Activated T-cell treated with anti-CD3 and anti-CD28 coated beads for 48 hours (primary cell): ENCODE measurements at places on chromosomes 3 and 15.

GRCh38 chr3:31770822-31771326 lies 210.2 kb downstream of the OSBPL10 start:
- DNase-seq: no peak

GRCh38 chr3:39189959-39190269 lies 2.5 kb downstream of the XIRP1 start:
- DNase-seq: peak; percentile 39

DNA sequence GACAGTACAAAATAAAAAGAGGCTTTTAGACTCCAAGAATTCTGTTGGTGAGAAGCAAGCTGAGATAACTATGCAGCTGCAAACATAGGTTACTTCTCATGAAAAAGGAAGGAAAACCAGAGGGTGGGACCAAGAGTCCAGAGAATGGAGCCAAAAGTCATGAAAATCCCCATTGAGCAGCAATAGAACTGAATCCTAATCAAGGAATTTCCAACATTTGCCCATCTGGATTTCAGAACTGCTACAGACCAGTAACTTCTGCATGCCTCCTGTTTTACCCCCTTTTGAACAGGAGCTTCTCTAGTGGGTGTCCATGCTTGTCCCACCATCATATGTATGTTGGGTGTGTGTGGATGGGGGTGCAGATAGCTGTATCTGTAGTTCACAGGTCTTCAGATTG lies 33.6 kb upstream of the BNC1 start:
- no peak for DNase-seq

DNA sequence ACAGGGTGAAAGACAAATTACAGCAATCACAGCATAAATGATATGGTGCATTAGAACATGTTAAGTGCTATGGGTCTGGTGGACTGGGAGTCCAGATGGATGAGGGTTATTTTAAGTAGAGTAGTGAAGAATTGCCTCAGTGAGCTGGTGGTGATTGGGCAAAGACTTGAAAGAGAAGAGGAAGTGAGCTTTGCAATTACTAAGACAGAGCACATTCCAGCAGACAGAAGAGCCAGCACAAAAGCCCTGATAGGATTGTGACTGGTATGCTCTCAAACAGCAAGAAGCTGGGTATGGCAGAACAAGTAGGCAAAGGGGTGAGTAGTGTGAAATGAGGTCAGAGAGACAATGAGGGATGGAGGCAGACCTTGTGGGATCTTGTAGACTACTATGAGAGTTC lies 2.1 kb upstream of the ACKR4 start:
- no peak for DNase-seq

DNA sequence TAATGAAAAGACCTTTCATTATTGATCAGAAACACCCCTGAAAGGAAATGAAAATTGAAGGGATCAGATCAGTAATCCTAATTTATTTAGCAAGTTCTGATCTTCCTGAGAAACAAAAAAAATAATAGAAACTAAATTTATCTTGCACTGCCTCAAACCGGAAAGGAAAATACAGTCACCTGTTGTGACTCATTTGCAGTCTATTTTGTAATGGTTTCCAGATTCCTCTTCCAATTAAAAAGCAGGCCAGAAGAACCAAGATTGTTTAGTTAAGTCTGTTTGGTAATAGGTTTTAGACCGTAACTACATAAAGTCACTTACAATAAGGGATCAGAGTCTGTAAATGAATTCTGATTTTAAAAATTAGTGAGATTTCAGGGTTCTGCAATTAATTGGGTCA lies 49.7 kb upstream of the ATOSA start:
- no peak for DNase-seq

DNA sequence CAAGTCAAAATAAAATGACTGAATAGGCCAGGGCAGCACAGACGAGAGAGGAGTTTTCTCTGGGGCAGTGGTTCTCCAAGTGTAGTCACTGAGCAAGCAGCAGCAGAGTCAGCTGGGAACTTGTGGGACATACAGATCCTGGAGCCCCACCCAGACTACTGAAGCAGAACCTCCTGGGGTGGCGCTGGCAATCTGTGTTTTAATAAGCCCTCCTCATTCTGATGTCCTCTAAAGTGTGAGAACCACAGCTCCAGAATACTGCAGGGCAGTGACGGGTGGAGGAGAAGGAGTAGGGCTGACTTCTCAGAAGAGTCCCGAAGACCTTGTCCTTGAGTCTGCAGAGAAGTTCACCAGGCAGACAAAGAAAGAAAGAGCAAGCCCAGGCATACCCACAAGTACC lies 251.3 kb upstream of the HES1 start:
- no peak for DNase-seq

- DNase-seq: no peak
Observed at GRCh38 chr3:64271631-64272030, 46.4 kb upstream of the PRICKLE2 start.

DNA sequence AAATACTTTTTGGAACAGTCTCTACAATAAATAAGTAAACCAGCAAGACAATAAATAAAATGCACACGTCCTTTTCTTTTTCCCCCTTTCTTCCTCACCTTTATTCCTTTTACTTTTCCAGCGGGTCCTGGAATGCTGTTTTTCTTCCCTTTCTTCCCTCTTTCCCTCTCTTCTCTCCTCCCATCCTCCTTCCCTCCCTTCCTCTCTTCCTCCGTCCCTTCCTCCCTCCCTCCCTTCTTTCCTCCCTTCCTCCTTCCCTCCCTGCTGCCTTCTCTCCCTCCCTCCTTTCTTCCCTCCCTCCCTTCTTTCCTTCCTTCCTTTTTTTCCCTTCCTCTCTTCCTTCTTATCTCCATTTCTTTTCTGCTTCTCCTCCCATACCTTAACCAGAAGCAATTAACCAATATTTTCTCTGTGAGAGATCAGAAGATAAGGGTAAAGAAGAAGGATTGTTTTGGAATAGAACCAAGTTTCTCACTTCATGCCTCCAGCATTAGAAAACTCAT lies 3.3 kb upstream of the IL17RE start:
- DNase-seq: no peak

- DNase-seq: no peak
Observed at GRCh38 chr15:90022905-90023700, 22.0 kb downstream of the ZNF710 start.

DNA sequence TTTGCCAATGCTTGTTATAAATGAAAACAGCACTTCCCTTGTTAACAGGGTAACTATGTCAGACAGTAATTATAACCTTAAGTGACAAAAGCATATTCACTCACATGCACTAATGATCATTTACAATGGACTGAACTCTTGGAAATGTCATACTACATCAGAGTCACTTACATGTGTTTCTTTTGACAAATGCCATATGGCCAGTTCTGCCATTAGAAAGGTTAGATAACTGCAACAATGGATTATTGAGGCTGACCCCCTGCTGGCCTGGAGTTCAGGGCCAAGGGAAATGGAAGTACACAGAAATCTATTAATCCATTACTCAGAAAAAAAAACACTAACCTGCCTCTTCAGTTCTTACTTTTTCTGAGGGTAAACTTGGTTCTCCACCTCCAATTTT lies 313.4 kb downstream of the CNTN3 start:
- no peak for DNase-seq
